ENCODE measurements at places on chromosomes 7 and 10.

- DNase-seq, result no peak
Observed at GRCh38 chr7:151085329-151085690, 965 bp upstream of the AGAP3 start.

GRCh38 chr7:129502708-129503685 lies 666 bp downstream of the SMKR1 start:
- DNase-seq, result no peak

DNA sequence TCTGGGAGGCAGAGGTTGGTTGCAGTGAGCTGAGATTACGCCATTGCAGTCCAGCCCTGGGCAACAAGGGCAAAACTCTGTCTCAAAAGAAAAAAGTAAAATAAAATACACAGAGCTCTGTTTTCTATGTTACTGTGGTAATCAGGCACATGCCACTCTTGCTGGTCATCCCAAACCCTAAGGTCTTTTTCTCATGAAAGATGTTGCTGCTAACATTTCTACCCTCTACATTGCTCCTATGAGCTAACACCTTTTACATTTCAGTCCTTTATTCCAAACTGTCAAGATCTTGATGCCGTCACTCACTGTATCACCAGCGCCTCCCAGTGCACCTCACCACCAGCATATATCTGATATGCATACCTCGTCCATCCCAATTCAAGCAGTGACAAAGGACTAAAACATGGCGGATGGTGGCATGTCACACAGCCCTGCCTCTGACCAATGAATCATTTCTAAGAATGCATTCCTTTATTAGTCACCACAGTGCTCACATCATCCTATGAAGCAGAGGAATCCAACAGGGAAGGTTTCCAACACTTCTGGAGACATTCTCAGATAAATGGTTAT lies 4.3 kb downstream of the DAGLB start:
- DNase-seq, result no peak

GRCh38 chr7:43105521-43106120 lies 6.8 kb upstream of the HECW1 start:
- no peak for DNase-seq

GRCh38 chr7:84102213-84102612 lies 92.4 kb downstream of the SEMA3A start:
- no peak for DNase-seq

- no peak for DNase-seq
Observed at GRCh38 chr10:75018251-75018650, 93.2 kb upstream of the SAMD8 start.

DNA sequence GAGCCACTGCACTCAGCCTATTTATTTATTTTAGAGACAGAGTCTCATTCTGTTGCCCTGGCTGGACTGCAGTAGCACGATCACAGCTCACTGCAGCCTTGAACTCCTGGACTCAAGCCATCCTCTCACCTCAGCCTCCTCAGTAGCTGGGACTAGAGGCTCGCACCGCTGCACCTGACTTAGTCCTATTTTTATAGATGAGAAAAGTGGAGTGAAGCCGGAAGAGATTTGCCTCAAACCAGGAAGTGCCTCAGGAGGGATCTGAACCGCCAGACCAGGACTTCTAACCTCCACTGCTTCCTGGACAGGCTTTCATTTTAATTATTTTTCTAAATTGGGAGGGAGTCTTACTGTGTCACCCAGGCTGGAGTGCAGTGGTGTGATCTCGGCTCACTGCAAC lies 17.5 kb upstream of the CLIP2 start:
- DNase-seq, result no peak

GRCh38 chr10:129694184-129694583 lies 227.1 kb downstream of the MGMT start:
- DNase-seq, result no peak

GRCh38 chr10:86744067-86744725 lies 12.2 kb upstream of the BMPR1A start:
- DNase-seq, result no peak
